ENCODE measurements at places on chromosomes 5 and 9. TPM values are rescaled to one million over a fixed set of nuclear protein-coding genes. Genes with fewer than 3 reads are reported as not detected.

- no peak overlapping the region for H3K27ac ChIP-seq
- H3K4me1 ChIP-seq: peaks cover 31% of the 10 kb centered on the region
- peak overlapping the region; percentile 66 for H3K4me3 ChIP-seq
Measured at GRCh38 chr5:139649082-139649991, 1.2 kb downstream of the CXXC5 start.

- H3K27ac ChIP-seq: no peak overlapping the region
- no peak for DNase-seq
- H3K27me3 ChIP-seq: no peaks in the 10 kb centered on the region
- no peak overlapping the region for H3K4me3 ChIP-seq
Measured at GRCh38 chr9:71984831-71985281, 73.4 kb downstream of the C9orf85 start.

GRCh38 chr5:148072207-148072606 lies 8.4 kb downstream of the SPINK5 start:
- no peaks in the 10 kb centered on the region for H3K27me3 ChIP-seq
- no peak overlapping the region for H3K4me3 ChIP-seq
- H3K4me1 ChIP-seq: no peaks in the 10 kb centered on the region
- H3K27ac ChIP-seq: no peak overlapping the region
- no peak for DNase-seq
- no peaks in the 10 kb centered on the region for H3K36me3 ChIP-seq

- no peak for DNase-seq
- peaks cover 60% of the 10 kb centered on the region for H3K4me1 ChIP-seq
- no peaks in the 10 kb centered on the region for H3K27me3 ChIP-seq
Measured at GRCh38 chr9:136107953-136108647, 10.6 kb downstream of the TMEM250 start.

DNA sequence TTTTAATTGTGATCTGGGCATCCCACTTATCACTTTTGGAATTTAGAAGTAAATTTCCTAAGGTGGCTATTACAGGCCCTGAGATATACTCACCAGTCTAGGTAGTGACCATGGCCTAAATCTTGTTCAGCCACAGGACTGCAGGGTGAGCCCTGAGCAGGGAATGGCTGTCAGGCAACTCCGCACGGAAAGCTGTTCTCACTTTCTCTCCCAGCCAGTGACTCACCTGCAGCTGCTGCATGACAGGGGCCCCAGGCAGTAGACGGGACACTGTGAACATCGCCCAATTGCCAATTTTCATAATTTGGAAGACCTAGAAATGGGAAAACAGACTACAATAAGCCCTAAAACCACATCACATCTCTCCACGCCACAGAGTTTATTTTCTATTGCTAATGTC lies 69.6 kb upstream of the TAF1L start:
- no peak for DNase-seq
- H3K4me1 ChIP-seq: no peaks in the 10 kb centered on the region
- H3K4me3 ChIP-seq: no peak overlapping the region

Gene SH3TC2
- not detected for total RNA-seq

Gene NR6A1
- 1.8 TPM for total RNA-seq

Gene C9
- not detected for total RNA-seq

Gene SH3PXD2B
- total RNA-seq: 1.1 TPM

Gene STOM
- 37.7 TPM for total RNA-seq

Gene CCNO
- not detected for total RNA-seq
